ENCODE measurements at places on chromosomes 5 and 9.

DNA sequence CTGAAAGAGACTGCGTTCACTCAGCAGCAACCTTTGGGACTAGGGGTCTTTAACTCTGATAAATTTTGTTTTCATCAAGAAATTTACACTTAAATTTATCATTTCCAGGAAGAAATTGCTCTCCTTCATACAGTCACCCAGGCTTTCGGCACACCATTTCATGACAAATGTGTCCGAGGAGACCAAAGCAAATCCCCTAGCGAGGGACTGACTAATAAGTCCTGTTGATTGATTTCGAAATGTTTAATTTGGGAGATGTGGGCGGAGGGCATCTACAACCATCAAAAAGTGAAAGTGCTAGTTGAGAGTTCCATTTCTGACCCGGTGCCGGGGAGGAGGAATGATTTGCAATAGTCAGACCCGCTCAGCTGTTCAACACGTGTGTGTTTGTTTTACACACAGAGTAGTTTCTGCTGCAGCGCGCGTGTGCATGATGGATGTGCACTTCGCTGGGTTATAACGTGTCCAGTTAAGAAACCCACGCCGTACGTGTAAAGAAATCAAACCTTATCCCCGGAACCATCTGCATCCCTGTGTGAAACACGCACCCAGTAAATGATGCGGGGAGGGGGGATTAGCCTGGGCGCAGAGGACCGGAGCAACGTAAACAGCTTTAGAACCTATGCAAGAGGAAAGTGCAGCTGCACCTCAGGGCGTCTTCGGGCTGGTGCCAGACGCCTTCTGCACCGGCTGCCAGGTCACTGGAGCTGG lies 845 bp upstream of the NR4A3 start:
- peaks cover 4% of the 10 kb centered on the region for H3K36me3 ChIP-seq
- peaks cover 25% of the 10 kb centered on the region for H3K4me1 ChIP-seq
- H3K4me3 ChIP-seq, result peak overlapping the region; percentile 100
- no peak for DNase-seq

GRCh38 chr9:116942593-116943061 lies 255.5 kb downstream of the TRIM32 start:
- H3K27me3 ChIP-seq, result peaks cover 61% of the 10 kb centered on the region
- H3K4me1 ChIP-seq, result no peaks in the 10 kb centered on the region
- no peak overlapping the region for H3K4me3 ChIP-seq
- no peaks in the 10 kb centered on the region for H3K36me3 ChIP-seq
- DNase-seq, result no peak

GRCh38 chr5:17046320-17046719 lies 110.2 kb upstream of the MYO10 start:
- H3K4me3 ChIP-seq, result no peak overlapping the region
- DNase-seq, result no peak
- no peaks in the 10 kb centered on the region for H3K4me1 ChIP-seq
- no peaks in the 10 kb centered on the region for H3K27me3 ChIP-seq

GRCh38 chr9:137809040-137809576 lies 68.5 kb upstream of the CACNA1B start:
- no peaks in the 10 kb centered on the region for H3K4me1 ChIP-seq
- H3K4me3 ChIP-seq, result no peak overlapping the region
- no peak overlapping the region for H3K27ac ChIP-seq
- no peaks in the 10 kb centered on the region for H3K27me3 ChIP-seq

- H3K4me3 ChIP-seq, result no peak overlapping the region
- no peak overlapping the region for H3K27ac ChIP-seq
- H3K27me3 ChIP-seq, result no peaks in the 10 kb centered on the region
- H3K36me3 ChIP-seq, result no peaks in the 10 kb centered on the region
Observed at GRCh38 chr5:56552612-56553268, 262.6 kb upstream of the MAP3K1 start.

DNA sequence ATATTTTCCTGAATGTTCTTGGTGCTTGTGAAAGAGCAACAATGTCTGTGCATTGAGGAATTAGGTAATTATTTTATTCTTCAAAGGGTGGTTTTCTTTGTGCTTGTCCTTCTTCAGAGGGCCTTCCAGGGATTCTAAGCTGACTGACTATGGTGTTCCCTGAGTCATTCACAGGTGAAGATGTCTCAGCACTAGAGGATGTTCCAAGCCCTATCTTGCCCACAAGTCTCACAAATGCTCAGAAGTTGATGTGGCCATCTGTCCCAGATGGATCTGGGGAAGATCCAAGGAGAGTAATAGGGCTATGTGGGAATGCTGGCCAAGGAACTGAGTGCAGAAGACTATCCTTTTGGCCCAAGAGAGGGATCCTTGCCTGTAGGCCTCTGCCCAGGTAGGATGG lies 120.9 kb downstream of the ADAMTSL1 start:
- no peaks in the 10 kb centered on the region for H3K27me3 ChIP-seq
- no peak overlapping the region for H3K4me3 ChIP-seq
- H3K4me1 ChIP-seq, result no peaks in the 10 kb centered on the region
- H3K27ac ChIP-seq, result no peak overlapping the region
- no peaks in the 10 kb centered on the region for H3K36me3 ChIP-seq

DNA sequence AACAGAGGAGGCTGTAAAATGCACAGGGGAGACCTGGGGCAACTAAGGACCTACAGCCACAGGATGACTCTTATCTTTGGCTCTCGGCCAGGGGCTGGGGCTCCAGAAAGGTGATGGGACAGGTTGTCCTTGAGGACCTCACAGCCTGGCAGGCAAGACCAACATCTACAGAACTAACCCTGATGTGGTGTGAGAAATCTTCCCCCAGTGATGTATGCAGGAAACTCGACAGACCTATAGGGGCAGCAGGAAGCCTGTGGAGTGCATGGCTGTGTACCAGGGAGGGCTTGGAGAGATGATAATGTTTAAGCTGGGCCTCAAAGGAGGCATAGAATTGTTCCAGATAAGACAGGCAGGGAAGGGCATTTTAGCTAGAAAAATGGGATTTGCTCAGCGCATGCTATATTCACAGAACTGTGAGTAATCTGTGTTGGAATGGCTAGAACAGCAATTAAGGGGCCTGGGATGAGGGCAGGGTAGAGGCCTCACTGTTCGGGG lies 68.5 kb upstream of the SLC25A51 start:
- H3K4me1 ChIP-seq, result peaks cover 18% of the 10 kb centered on the region
- peak overlapping the region; percentile 1 for H3K4me3 ChIP-seq
- H3K27me3 ChIP-seq, result no peaks in the 10 kb centered on the region
- no peak for DNase-seq

GRCh38 chr9:133754187-133754586 lies 16.0 kb upstream of the SARDH start:
- peak overlapping the region; percentile 77 for H3K27ac ChIP-seq
- H3K4me1 ChIP-seq, result peaks cover 16% of the 10 kb centered on the region

- no peaks in the 10 kb centered on the region for H3K4me1 ChIP-seq
- H3K36me3 ChIP-seq, result no peaks in the 10 kb centered on the region
- no peaks in the 10 kb centered on the region for H3K27me3 ChIP-seq
- no peak overlapping the region for H3K4me3 ChIP-seq
Observed at GRCh38 chr9:92440751-92441046, 16.4 kb upstream of the OMD start.

DNA sequence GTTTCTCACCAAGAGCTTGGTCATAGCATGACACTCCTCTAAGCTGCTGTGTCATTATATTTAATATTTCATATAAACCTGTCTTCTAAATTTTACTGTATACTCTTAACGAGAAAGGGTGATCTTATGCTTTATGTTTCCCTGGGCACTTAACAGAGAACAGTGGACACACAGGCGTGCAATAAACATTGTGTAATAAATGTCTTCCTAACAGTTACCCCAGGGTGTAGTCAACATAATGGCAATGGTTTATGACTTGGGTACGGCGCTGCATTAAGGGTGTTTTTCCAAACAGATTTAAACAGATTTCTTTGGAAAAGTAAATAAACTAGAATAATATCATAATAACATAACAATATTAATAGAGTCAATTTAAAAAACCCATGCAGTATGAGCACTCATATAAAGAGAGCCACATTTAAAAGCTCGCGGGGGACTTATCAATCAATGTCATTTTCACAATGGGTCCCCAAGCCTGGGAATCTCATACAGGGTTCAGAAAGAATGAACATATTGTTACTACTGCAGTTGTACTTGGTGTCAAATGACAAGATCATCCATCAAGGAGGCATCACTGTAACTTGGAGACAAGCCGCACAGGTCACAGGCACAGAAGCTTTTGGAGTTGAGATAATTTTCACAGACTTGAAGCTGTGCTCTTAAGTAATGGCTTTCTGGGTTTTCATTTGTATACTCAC lies 376.4 kb downstream of the CTNND2 start:
- no peak overlapping the region for H3K27ac ChIP-seq
- no peaks in the 10 kb centered on the region for H3K27me3 ChIP-seq
- peaks cover 35% of the 10 kb centered on the region for H3K4me1 ChIP-seq
- DNase-seq, result no peak
- no peak overlapping the region for H3K4me3 ChIP-seq
- no peaks in the 10 kb centered on the region for H3K36me3 ChIP-seq

GRCh38 chr5:135537745-135538144 lies 2.0 kb upstream of the NEUROG1 start:
- DNase-seq, result no peak
- no peaks in the 10 kb centered on the region for H3K36me3 ChIP-seq
- no peak overlapping the region for H3K27ac ChIP-seq
- no peak overlapping the region for H3K4me3 ChIP-seq
- H3K27me3 ChIP-seq, result peaks cover 98% of the 10 kb centered on the region

- H3K4me1 ChIP-seq, result no peaks in the 10 kb centered on the region
- no peak for DNase-seq
- H3K27me3 ChIP-seq, result peaks cover 26% of the 10 kb centered on the region
- H3K4me3 ChIP-seq, result no peak overlapping the region
Observed at GRCh38 chr5:146574713-146575112, 58.7 kb upstream of the GPR151 start.

GRCh38 chr9:126558051-126558665 lies 55.6 kb upstream of the LMX1B start:
- no peak for DNase-seq
- H3K27me3 ChIP-seq, result peaks cover 49% of the 10 kb centered on the region
- peaks cover 7% of the 10 kb centered on the region for H3K4me1 ChIP-seq
- H3K36me3 ChIP-seq, result no peaks in the 10 kb centered on the region
- H3K27ac ChIP-seq, result no peak overlapping the region

DNA sequence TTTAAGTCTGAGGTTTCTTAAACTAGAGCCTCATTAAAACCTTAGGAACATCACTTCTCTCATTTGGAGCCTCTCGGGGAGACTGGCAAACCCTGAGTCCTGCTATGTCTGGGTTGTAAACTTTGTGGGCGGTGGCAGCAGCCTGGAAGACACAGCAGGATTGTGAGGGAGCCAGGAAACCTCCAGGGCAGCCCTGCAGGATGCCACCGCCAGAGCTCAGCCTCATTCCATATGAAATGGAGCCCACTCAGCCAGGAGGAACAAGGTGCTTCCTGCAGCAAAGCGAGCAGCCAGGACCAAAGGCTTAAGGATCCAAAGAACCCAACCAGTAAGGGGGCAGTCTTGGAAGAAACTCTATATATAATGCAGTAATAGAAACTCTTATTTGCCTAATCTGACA lies 37.9 kb upstream of the IDNK start:
- H3K36me3 ChIP-seq, result no peaks in the 10 kb centered on the region
- no peaks in the 10 kb centered on the region for H3K4me1 ChIP-seq
- H3K4me3 ChIP-seq, result no peak overlapping the region
- no peaks in the 10 kb centered on the region for H3K27me3 ChIP-seq
- no peak for DNase-seq

GRCh38 chr9:11743356-11743755 lies 949.8 kb upstream of the TYRP1 start:
- H3K27ac ChIP-seq, result no peak overlapping the region
- H3K36me3 ChIP-seq, result no peaks in the 10 kb centered on the region
- no peak overlapping the region for H3K4me3 ChIP-seq
- no peaks in the 10 kb centered on the region for H3K4me1 ChIP-seq
- DNase-seq, result no peak

GRCh38 chr5:163408311-163408923 lies 29.0 kb upstream of the CCNG1 start:
- H3K4me3 ChIP-seq, result peak overlapping the region; percentile 55
- peak overlapping the region; percentile 83 for H3K27ac ChIP-seq
- H3K27me3 ChIP-seq, result no peaks in the 10 kb centered on the region
- H3K36me3 ChIP-seq, result no peaks in the 10 kb centered on the region

DNA sequence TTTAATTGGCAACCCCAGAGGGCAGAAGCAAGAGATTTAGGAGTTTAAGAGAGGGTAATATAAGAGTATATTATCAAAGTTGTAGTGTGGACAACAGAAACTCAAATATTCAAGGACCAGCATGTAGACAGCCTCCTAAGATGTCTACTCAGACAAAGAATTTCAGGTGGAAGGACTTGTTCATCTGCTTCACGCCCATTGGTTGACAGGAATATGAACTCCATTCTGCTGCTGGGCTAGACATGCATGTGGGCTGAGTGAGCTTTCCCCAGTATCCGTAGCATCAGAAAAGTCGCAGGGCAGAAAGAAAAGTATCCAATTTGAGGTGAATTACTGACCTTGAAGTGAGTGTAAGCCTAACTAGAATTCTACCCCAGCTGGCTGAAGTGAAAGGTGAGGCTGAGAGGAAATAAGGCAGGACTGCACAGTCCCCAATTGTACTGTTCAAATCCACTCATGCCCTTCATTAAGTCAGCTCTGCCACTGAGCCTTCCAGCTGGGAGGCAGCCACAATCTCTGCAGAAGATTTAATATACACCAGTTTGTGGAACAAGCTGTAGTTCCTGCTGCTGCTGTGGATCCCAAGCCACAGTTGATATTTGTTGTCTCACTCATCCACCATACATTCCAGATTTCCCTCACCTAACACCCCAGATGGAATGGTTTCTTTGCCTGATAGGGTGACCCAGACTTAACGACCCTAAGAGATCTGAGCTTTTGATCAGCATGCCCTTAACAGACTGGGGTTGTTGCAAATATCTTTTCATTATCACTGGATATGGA lies 41.2 kb downstream of the PDCD1LG2 start:
- H3K4me3 ChIP-seq, result no peak overlapping the region
- no peak for DNase-seq
- peak overlapping the region; percentile 56 for H3K27ac ChIP-seq
- no peaks in the 10 kb centered on the region for H3K36me3 ChIP-seq
- H3K27me3 ChIP-seq, result no peaks in the 10 kb centered on the region

- peaks cover 4% of the 10 kb centered on the region for H3K36me3 ChIP-seq
- peaks cover 3% of the 10 kb centered on the region for H3K27me3 ChIP-seq
- no peak overlapping the region for H3K4me3 ChIP-seq
- no peak overlapping the region for H3K27ac ChIP-seq
- DNase-seq, result no peak
Observed at GRCh38 chr9:115042781-115043509, 75.0 kb downstream of the TNC start.

Measured in type B pancreatic cell (in vitro differentiated cells).